ENCODE measurements at places on chromosomes 16 and 17. TPM values are rescaled to one million over a fixed set of nuclear protein-coding genes. Genes with fewer than 3 reads are reported as not detected.

ELMO3 gene
- total RNA-seq, result 12.0 TPM

EFCAB13 gene
- total RNA-seq, result 1.1 TPM

TMEM100 gene
- 1.1 TPM for total RNA-seq

UNC45B gene
- not detected for total RNA-seq

ITGAX gene
- total RNA-seq, result 1.2 TPM

CIAPIN1 gene
- total RNA-seq, result 99.9 TPM

TEKT1 gene
- total RNA-seq, result not detected

ATP5PD gene
- total RNA-seq, result 362 TPM

NUDT7 gene
- total RNA-seq, result 6.7 TPM

GCGR gene
- not detected for total RNA-seq

CACNA1G gene
- not detected for total RNA-seq

OTOA gene
- 0.17 TPM for total RNA-seq

MT1A gene
- total RNA-seq, result not detected

GP2 gene
- not detected for total RNA-seq

TPSB2 gene
- total RNA-seq, result not detected

DHRS7C gene
- total RNA-seq, result not detected

TBC1D3E gene
- 3.8 TPM for total RNA-seq

ZNRF1 gene
- 8.3 TPM for total RNA-seq

CACNG4 gene
- total RNA-seq, result not detected

HASPIN gene
- total RNA-seq, result 6.4 TPM

SLC35G6 gene
- total RNA-seq, result not detected

SLC16A11 gene
- not detected for total RNA-seq

TTLL6 gene
- total RNA-seq, result not detected

C16orf46 gene
- total RNA-seq, result 3.8 TPM

IRF8 gene
- total RNA-seq, result not detected

FBXO39 gene
- total RNA-seq, result 1.7 TPM

NHLRC4 gene
- total RNA-seq, result not detected

SLC5A10 gene
- 0.16 TPM for total RNA-seq

LRRC75A gene
- 0.29 TPM for total RNA-seq

PRCD gene
- total RNA-seq, result not detected

RANBP10 gene
- total RNA-seq, result 21.7 TPM

MEOX1 gene
- not detected for total RNA-seq

KRTAP2-1 gene
- not detected for total RNA-seq

TBC1D3K gene
- not detected for total RNA-seq

SEC14L5 gene
- not detected for total RNA-seq

MAPT gene
- 0.66 TPM for total RNA-seq

KLHL10 gene
- not detected for total RNA-seq

PMP22 gene
- 0.44 TPM for total RNA-seq

SHISA6 gene
- not detected for total RNA-seq

CCDC47 gene
- total RNA-seq, result 86.4 TPM

TBC1D3 gene
- total RNA-seq, result 3.6 TPM

PITPNM3 gene
- 30.6 TPM for total RNA-seq

UTS2R gene
- total RNA-seq, result not detected

KCNJ16 gene
- not detected for total RNA-seq

ZFPM1 gene
- 5.0 TPM for total RNA-seq

CEMP1 gene
- not detected for total RNA-seq
